ENCODE measurements at places on chromosomes 12 and 14. TPM values are rescaled to one million over a fixed set of nuclear protein-coding genes. Genes with fewer than 3 reads are reported as not detected.

DNA sequence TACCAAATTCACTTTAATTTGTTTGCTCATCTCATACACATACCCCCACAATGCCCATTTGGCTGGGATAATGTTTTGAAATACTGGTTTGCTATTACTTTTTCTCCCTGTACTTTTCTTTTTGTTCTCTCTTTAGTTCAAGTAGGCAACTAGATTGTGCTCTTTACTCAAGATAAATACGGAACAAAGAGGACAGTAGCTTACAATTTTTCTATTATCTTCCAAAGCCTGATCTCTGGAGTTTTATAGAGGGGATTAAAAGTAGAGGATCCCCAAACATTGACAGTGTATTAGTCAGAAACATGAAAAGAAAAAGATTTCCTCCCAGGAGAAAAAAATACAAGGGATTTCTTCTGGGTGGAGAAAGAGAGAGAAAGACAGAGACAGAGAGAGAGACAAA is 102.1 kb upstream of the FSCB start:
- no peak overlapping the region for H3K27ac ChIP-seq
- H3K4me1 ChIP-seq: no peaks in the 10 kb centered on the region

DNA sequence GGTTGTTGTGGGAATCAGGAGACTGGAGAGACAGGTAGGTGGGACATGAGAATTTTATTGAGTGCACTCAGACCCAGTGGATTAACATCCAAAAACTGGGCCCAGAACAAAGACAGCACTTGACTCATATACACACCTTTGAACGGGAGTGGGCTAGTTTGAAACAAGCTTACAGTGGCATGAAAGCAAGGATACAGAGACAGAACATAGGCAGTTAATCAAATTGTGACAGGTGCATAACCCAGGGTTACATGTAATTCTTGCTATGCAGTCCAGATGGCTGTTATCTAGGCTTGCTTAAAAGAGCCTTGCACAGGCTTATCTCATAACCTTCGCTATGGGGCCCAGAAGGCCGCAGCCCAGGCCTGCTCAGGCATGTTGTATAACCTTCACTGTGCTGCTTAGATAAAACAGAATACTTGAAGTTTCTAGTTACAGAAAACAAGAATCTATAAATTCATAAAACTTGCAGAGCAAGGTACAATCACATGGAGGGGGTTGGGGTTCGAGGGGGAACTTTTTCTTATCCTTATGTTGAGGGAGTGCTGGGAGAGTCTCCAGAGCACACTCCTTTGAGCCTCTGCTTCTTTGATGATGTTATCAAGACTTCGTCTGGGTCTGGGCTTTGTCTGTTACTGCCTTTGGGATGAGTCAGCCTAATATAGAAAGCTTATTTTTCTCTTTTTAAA is 81.7 kb downstream of the TNFAIP2 start:
- H3K36me3 ChIP-seq: no peaks in the 10 kb centered on the region
- no peak overlapping the region for H3K27ac ChIP-seq
- DNase-seq: no peak
- no peak overlapping the region for H3K4me3 ChIP-seq
- peaks cover 27% of the 10 kb centered on the region for H3K27me3 ChIP-seq
- H3K4me1 ChIP-seq: no peaks in the 10 kb centered on the region

GRCh38 chr14:61491224-61491623 is 169.8 kb downstream of the PRKCH start:
- no peak overlapping the region for H3K27ac ChIP-seq
- peaks cover 49% of the 10 kb centered on the region for H3K4me1 ChIP-seq
- no peak for DNase-seq
- H3K36me3 ChIP-seq: peaks cover 96% of the 10 kb centered on the region
- H3K27me3 ChIP-seq: no peaks in the 10 kb centered on the region

DNA sequence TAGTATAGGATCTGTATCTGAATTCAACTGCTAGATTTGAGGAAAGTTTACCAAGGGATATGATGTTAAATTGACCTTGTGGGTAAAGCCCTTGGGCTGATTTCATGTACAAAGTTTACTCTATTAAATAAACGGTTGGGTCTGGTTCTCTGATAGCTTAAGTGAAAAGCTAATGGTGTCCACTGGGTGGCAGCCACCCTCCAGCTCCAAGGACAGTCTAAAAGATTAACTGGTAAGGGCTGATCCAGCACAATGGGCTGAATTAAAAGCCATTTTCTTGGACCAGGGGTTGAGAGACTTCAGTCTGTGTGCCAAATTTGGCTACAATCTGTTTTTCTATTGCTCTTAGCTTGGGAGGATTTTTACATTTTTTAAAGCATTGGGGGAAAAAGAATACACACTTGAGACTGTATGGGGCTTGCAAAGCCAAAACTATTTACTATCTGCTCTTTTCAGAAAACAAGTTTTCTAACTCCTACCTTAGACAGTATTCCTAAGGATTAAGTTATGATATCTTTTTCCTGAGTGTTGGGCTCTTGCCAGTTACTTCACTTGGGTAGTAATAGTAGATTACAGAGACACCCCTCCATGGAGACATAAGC is 116.5 kb downstream of the GPHN start:
- H3K4me1 ChIP-seq: no peaks in the 10 kb centered on the region
- DNase-seq: peak; percentile 12
- no peaks in the 10 kb centered on the region for H3K27me3 ChIP-seq
- H3K36me3 ChIP-seq: no peaks in the 10 kb centered on the region
- no peak overlapping the region for H3K27ac ChIP-seq

DNA sequence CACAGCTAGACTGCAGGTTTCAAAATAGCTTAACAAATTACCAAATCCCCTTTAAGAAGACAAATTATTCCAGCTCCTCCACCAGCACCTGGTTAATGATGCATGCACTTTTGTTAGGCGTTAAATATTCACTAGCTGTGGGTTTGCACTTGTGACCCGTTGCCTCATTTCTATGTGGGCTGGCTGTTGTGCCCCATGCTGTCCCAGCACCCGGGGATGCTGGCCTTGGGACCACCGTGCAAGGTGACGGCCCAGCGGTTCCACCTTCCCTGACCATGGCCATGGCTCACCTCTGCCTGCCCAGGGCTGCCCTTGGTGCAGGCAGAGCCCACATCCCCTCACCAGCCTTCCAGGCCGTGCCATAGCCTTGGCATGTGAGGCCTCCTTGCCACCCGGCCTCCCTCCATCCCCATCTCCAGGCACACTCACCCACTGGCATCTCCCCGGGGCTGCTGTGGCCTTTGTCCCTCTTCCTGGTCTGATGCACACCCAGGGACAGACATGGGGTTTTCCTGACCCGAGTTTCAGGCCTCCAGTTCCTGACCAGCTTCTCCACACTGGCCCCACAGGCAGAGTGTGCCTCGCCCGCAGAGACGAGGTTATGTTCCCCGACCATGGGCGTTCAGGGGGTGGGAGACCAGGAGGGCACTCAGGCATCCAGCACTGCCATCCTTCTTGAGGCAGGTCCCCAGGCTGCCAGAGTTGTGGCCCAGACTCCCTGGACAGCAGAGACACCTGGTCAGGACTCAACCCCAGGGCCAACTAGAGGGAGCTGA is 20.3 kb upstream of the C14orf180 start:
- H3K27ac ChIP-seq: no peak overlapping the region
- peaks cover 3% of the 10 kb centered on the region for H3K27me3 ChIP-seq
- H3K4me3 ChIP-seq: no peak overlapping the region

- no peak for DNase-seq
- no peaks in the 10 kb centered on the region for H3K4me1 ChIP-seq
- no peaks in the 10 kb centered on the region for H3K27me3 ChIP-seq
- no peaks in the 10 kb centered on the region for H3K36me3 ChIP-seq
Observed at GRCh38 chr12:118749646-118750045, 231.7 kb upstream of the SRRM4 start.

GRCh38 chr12:126362493-126362892 is 1297.3 kb downstream of the AACS start:
- no peaks in the 10 kb centered on the region for H3K36me3 ChIP-seq
- DNase-seq: no peak
- H3K27ac ChIP-seq: no peak overlapping the region
- H3K27me3 ChIP-seq: no peaks in the 10 kb centered on the region

GRCh38 chr12:51838762-51839161 is 9.8 kb downstream of the FIGNL2 start:
- H3K4me3 ChIP-seq: no peak overlapping the region
- H3K36me3 ChIP-seq: no peaks in the 10 kb centered on the region
- DNase-seq: no peak
- no peaks in the 10 kb centered on the region for H3K4me1 ChIP-seq

DNA sequence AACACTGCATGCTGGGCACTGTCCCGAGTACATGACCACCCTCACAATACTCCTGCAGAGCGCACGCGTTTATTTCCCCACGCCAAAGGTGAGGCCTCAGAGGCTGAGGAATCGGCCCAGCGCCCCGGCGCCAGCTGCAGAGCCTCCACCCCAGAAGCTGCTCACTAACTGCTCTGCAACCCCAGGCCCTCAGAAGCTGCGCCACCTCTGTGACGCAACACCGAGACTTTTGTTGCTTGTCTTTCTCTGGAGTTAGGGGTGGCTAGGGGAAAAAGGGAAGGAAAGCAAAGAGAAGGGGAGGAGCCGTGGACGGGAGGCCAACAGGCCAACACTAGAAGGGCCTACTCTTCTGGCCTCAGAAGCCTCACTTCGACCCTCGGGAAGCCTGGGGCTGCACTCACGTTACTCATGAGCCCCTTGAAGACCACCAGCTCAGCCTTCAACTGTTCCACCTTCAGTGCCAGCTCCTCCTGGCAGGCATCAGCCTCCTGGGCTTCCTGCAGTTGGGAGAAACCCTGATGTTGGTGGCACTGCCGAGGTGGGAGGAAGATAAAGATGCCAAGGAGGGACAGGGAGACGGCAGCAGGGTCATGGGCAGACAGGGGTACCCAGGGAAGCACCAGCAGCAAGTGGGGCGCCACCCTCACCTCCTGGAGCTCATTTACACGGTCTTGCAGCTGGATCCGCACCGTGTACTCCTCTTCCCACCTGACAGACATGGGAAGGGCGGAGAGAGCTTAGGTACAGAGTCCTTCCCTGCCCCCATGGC is 5.4 kb downstream of the IFFO1 start:
- DNase-seq: peak; percentile 43
- H3K4me3 ChIP-seq: no peak overlapping the region
- H3K27me3 ChIP-seq: no peaks in the 10 kb centered on the region
- H3K4me1 ChIP-seq: peaks cover 60% of the 10 kb centered on the region
- H3K36me3 ChIP-seq: peaks cover 76% of the 10 kb centered on the region

GRCh38 chr14:58398895-58399294 is 3.2 kb downstream of the TOMM20L start:
- DNase-seq: no peak
- no peaks in the 10 kb centered on the region for H3K36me3 ChIP-seq
- H3K4me1 ChIP-seq: peaks cover 13% of the 10 kb centered on the region
- no peak overlapping the region for H3K27ac ChIP-seq
- no peak overlapping the region for H3K4me3 ChIP-seq

DNA sequence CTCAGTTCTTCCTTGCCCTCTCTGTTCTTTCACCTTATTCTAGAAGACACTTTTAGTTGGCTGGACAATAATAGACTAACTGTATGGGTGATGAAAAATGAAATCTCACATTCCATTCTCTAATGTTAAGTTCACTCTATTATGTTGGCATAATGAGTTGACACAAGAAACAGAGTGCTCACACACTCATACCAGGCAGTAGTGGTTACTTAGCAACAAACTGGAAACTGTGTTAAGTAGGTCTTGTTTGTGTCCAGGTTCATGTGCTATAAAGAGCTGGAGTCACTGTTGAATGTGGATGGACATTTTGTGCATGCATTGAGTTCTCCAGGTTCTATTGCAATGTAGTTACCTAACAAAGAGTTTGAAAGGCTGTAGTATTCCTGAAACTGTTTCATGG is 16.9 kb upstream of the PPP4R4 start:
- no peaks in the 10 kb centered on the region for H3K36me3 ChIP-seq
- no peak overlapping the region for H3K27ac ChIP-seq
- no peak overlapping the region for H3K4me3 ChIP-seq
- H3K27me3 ChIP-seq: peaks cover 2% of the 10 kb centered on the region
- peaks cover 40% of the 10 kb centered on the region for H3K4me1 ChIP-seq
- no peak for DNase-seq

GRCh38 chr14:33510063-33510481 is 440.8 kb downstream of the EGLN3 start:
- H3K27ac ChIP-seq: no peak overlapping the region
- no peak for DNase-seq
- no peaks in the 10 kb centered on the region for H3K4me1 ChIP-seq
- H3K4me3 ChIP-seq: no peak overlapping the region

DNA sequence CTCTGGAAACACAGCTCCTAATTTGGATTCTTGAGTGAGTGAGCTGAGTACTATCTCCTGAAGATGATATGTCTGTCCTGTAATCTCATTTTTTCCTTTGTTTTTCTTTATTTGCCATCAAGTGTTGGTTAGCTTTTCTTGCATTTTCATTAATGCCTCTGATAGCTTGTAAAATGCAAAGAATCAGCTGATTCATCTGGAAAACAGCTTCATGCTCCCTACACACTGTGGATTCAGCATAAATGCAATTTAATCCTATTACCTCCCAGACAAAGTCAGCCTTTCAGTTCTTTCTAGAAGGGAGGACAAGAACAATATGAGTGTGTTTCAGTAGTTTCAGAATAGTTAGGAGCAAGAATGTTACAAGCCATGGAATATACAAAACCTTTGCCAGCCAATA is 79.4 kb downstream of the DACT1 start:
- no peaks in the 10 kb centered on the region for H3K36me3 ChIP-seq
- H3K27ac ChIP-seq: no peak overlapping the region
- no peaks in the 10 kb centered on the region for H3K27me3 ChIP-seq
- no peak overlapping the region for H3K4me3 ChIP-seq

- H3K4me1 ChIP-seq: peaks cover 46% of the 10 kb centered on the region
- no peak overlapping the region for H3K4me3 ChIP-seq
- no peaks in the 10 kb centered on the region for H3K27me3 ChIP-seq
- H3K36me3 ChIP-seq: no peaks in the 10 kb centered on the region
- DNase-seq: no peak
Observed at GRCh38 chr12:4828176-4828575, 81.5 kb upstream of the KCNA1 start.

- H3K27me3 ChIP-seq: peaks cover under 1% of the 10 kb centered on the region
- DNase-seq: no peak
- H3K4me1 ChIP-seq: no peaks in the 10 kb centered on the region
Observed at GRCh38 chr12:131171029-131171428, 217.3 kb downstream of the ADGRD1 start.

CBX5 gene
- 38.9 TPM for total RNA-seq

PSMB5 gene
- total RNA-seq: 20.1 TPM

DPY19L2 gene
- total RNA-seq: not detected

GUCY2C gene
- not detected for total RNA-seq

CD69 gene
- total RNA-seq: 659 TPM

All from CD4-positive, alpha-beta T cell (primary cell).